Upper lobe of right lung (tissue), 1 donor: ENCODE measurements at places on chromosomes 1 and 21. TPM values are rescaled to one million over a fixed set of nuclear protein-coding genes. Genes with fewer than 3 reads are reported as not detected.

DNA sequence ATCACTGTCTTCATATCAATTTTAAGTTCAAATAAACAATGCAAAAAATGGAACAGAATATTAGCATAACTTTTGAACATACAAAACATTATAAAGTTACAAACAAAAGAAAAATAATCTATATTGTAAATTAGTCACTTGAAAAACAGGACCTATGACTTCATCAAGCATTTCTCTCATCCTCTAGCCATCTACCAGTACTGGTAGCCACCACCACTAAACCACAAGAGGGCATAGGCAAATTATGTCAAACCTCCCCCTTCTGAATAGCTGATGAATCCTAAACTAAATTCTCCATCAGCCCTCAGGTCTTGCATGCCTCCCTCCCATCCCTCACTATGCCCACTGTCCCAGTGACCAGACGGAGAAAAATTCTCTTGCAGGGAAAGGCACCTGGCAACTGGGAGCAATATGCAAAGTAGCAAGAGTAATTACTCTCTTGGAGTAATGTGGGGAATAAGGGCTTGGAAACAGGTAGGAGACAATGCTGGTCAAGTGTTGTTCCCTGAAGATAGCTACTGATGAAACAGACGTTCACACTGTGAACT, 37.1 kb downstream of the SSX2IP start:
- H3K36me3 ChIP-seq = peaks cover 17% of the 10 kb centered on the region
- DNase-seq = no peak
- H3K4me3 ChIP-seq = no peak overlapping the region
- H3K4me1 ChIP-seq = no peaks in the 10 kb centered on the region
- H3K27ac ChIP-seq = no peak overlapping the region

- no peaks in the 10 kb centered on the region for H3K27me3 ChIP-seq
- H3K27ac ChIP-seq = no peak overlapping the region
- DNase-seq = no peak
- no peak overlapping the region for H3K4me3 ChIP-seq
- no peaks in the 10 kb centered on the region for H3K36me3 ChIP-seq
Observed at GRCh38 chr1:194042736-194043135, 856.3 kb upstream of the B3GALT2 start.

VWA5B1 gene
- 0.09 TPM for total RNA-seq

- no peak for DNase-seq
- no peak overlapping the region for H3K4me3 ChIP-seq
Observed at GRCh38 chr1:200684015-200684414, 14.3 kb upstream of the DDX59 start.

CD1C gene
- total RNA-seq = 6.7 TPM
